ENCODE measurements at places on chromosomes 7 and 10.
A peak's percentile ranks its signal among the peaks of the same experiment; 100 is the strongest.

- peak; percentile 54 for DNase-seq
Observed at GRCh38 chr10:17022896-17023295, 106.7 kb downstream of the CUBN start.

DNA sequence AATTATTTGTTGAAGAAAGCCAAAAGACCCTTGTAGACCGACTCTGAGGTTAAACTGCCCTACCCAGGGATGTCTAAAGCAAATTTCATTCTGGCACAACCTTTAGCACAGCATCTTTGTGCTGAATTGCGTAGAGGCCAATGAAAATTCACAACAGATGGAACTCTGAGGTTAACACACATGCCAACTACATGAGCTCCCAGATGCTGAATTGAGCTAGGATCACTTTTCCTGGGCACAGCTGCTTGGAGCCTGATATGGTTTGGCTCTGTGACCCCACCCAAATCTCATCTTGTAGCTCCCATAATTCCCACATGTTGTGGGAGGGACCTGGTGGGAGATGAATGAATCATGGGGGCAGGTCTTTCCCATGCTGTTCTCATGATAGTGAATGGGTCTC is 158.0 kb upstream of the PTN start:
- DNase-seq: no peak

DNA sequence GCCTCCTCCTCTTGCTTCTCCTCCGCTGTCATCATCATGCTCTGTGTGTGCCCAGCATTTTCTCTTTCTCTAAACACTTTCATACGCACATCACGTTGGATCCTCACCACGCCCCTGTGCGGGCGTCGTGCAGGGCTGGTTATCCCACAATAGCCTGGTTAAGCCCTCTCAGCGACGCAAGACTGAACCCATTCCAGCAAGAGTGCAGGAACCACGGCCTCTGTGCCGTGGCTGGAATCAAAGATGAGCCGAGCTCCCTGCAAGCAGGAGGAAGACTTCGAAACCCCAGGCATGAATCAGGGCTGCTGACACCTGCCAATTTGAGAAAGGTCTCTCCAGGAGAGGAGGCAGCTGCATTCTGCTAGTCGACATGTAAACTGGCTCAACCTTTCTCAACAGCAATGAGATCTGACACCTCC is 74.8 kb upstream of the FOXK1 start:
- DNase-seq: no peak

GRCh38 chr7:30851651-30852307 is 59.9 kb upstream of the AQP1 start:
- no peak for DNase-seq

GRCh38 chr7:133827707-133828623 is 299.2 kb upstream of the LRGUK start:
- no peak for DNase-seq

DNA sequence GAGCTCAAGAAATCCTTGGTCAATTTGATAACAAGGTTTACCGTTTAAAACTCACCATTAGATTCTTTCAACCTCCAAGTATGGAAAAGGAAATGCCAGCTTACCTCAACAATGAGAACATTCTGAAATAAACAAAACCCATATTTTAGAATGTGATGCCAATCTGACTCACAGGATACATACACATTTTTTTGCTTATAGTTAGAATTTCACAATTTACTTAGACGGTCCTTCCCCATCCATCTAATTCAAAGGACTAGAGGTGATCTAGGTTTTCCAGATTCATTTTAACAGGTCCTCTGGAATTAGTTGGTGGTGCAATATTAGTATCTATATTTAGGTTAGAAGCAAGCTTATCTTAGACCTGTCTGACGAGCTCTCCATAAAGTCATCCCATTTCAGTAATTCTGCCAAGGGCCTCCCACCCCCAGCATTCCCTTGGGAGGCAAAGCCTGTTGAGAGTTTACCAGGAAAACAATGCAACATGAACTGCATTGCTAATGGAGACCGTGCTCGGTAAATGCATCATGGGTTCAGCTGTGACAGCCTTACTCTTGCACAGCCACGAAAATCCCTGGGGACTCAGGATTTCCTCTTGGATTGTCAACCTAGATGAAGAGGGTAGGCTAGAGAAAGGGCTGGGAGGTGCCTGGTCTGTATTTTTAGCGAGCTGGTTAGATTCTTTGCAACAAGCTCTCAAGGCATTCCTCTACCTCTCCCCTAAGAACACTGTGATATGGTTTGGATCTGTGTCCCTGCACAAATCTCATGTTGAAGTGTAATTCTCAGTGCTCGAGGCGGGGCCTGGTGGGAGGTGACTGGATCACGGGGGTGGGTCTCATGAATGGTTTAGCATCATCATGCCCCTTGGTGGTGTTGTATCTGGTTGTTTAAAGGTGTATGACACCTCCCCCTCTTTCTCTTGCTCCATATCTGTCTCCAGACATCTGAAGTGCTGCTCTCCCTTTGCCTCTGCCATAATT is 93.8 kb downstream of the PRTFDC1 start:
- no peak for DNase-seq

DNA sequence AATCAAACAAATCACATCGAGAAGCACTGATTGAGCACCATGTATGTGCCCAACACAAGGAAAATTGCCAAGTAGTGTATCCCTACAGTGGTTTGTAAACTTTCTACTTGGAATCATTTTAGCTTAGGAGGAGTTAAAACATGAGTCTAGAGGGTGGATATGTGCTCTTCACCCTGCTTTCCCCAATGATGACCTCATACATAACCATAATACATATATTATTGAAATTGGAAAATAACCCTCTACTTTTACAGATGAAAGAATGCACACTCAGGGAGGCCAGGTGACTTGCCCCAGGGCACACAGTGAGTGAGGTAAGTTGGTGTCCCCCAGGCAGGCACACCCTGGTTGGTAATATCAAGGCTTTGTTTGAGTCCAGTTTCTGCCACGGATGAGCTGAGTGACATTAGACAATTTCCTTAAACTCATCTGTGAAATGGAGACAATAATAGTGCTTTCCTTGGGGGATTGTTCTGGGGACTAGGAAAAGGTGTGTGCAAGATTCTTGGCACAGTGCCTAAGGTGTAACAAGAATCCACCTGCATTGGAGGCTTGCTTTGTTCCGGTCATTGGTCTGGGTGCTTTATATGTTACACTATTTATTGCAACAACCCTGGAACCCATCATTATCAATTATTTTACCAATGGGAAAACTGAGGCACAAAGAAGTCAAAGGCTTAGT is 50.7 kb downstream of the BPGM start:
- no peak for DNase-seq

- no peak for DNase-seq
Observed at GRCh38 chr7:5500056-5500776, 76.6 kb upstream of the TNRC18 start.

DNA sequence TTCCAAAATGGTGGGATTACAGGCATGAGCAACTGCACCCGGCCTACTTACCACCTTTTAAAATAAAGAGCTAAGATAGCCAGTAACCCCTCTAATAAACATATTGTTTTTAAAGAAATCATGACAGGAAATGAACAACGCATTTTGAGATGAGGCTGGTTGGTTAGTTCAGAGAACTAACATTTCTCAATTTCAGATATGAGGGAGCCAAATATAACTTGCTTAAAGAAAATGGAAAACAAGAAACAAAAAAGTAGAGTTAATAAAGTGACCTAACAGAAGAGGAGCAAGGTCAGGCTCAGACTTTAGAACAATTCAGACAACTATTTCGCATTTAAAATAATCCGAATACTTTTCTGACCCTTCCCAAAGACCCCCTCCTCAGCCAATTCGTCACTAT is 254.9 kb upstream of the PHF14 start:
- no peak for DNase-seq

DNA sequence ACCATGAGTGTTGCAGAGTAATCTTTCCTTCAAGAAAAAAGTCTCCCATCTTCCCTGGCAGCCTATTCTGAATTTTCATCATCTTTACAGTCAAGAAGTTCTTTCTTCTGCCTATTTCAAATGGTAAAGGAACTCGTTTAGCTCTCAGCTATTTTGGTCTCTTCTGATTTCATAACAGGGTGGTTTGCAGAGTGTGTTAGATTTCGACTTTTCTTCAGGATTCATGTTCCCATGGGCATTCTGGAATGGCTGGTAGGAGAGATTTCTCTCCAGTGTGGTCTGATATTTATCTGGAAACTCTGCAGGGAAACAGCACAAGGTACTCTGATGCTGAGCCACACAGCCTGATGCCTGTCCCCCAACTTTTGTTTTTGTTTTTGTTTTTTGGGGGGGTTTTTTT is 111.1 kb upstream of the FAM171A1 start:
- DNase-seq: no peak
